ENCODE measurements at places on chromosomes 3 and 15.
A peak's percentile ranks its signal among the peaks of the same experiment; 100 is the strongest.

DNA sequence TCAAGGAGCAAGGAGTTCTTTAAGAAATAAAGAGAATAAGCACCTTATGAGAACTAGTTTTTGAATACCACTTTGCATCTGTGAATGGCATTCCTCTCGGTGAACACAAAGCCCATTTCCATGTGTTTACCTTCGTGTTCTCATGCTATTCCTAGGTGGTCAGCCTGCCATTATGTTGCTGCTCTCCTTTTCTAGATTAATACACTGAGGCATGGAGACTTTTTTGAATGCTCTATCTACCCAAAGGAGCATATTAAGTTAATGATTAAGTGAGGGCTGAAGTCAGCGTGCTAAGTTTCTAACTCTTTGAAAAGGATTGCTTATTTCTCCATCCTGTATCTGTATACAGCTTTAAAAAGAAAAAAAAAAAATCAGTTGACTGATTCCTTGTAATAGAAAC, 394.5 kb downstream of the MECOM start:
- DNase-seq, result no peak

GRCh38 chr3:58521917-58522631, 14.9 kb downstream of the ACOX2 start:
- DNase-seq, result no peak

DNA sequence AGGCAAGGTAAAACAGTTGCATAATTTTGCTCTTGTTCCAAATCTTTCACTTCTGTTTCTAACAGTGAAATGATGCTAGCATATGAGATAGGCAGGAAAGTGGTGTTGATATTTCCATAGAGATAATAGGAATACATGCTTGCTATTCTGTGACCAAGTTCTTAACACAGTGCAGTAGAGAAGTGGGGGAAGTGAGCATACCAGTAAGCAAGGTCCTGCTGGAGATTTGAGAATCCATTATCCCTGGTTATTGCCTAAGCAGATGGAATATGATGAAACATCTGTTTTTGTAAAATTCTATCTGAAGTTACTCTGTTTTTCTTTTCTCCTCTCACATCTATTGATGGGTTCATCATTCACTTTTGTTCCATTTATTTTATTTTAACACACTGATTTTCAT, 28.7 kb downstream of the USP8 start:
- DNase-seq, result no peak

- DNase-seq, result no peak
Observed at GRCh38 chr3:41329881-41330280, 130.6 kb downstream of the CTNNB1 start.

- no peak for DNase-seq
Observed at GRCh38 chr3:45269952-45270351, 43.9 kb upstream of the TMEM158 start.

DNA sequence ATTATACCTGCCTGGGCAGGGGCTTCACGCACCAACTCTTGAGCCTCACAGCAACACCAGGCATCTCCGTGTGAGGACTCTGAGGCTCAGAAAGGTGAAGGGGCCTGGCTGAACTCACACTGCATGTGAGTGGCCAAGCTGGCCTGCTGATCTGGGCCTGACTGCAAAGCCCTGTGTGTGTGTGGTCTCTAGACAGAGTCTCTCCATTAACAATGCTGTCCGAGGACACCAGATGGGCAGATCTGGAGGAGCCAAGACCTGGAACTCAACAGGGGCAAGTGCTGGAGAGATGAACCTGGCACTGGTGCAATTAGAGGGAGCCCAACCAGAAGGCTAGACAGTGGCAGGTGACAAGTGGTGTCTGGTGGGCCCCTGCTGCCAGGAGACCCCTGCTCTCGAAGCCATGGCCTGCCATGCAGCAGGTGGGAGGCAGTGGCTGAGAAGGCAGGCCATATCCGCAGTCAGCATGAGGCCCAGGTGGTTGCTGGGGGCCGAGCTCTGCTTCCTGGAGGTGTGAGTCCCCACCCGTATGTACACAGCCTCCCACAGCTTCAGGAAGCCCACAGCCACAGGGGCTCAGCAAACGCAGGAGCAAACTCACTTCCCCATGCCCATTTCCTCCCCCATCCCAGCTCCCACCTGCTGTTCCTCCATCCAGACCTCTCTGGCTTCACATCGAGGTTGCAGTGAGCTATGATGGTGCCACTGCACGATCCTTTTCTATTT, 39.0 kb downstream of the CYP11A1 start:
- DNase-seq, result no peak

- DNase-seq, result no peak
Observed at GRCh38 chr15:36507458-36507857, 72.0 kb upstream of the CDIN1 start.

DNA sequence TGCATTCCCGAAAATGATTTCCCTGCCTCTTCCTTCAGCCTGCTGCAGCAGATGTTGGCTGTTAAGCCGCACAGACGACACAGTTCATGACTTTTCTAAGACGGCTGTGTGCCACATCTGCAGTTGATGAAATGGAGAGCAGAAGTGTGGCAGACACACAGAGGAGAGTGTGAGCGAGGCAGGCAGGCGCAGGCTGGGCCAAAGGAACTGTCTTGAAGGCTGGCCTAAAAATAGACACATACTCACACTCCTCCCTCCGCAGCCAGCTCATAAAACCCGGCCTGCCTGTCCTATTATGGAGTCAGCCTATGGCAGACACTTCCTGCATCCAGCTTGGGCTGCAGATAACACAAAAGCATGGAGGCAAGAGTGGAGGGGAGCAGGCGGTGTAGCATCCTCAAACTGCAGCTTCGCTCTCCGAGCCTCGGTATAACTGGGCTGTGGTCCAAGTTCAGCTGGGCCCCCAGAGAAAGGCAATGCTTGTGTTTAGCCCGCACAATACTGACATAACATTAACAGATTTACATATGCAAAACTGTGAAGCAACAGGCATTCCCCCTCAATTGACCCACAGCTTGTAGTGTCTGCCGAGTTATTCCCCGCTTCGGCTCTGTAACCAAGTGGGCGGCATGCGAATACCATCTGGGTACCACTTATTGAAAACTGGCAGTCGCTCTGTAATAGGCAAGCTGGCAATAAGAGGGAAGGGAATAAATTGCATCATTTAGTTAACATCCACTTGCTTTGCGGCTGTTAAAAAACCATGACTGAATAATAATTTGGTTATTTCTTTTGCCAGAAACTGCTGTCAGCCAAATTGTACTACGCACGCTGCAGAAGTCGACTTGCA, 40.8 kb downstream of the FOXP1 start:
- no peak for DNase-seq

GRCh38 chr3:126556637-126557414, 1.9 kb downstream of the C3orf22 start:
- no peak for DNase-seq

DNA sequence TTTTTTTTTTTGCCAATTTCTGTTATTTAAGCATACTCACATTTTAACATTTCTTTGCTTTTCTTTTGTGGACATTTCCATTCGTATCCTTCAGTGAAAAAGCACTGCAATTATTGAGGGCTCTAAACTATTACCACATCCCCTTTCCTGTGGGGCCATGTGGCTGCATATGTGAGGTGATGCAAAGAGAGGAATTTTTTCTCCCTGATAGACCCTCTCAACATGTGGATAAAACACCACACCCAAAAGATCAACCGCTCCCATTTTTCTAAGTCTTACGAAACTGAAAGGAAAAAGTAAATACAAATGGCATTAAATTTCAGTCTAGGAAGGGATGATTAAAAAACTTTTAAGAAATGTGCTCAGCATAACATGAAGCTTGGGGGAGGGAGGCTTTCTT, 68.8 kb downstream of the DNAJC13 start:
- no peak for DNase-seq

GRCh38 chr3:125552401-125552800, 32.4 kb upstream of the SNX4 start:
- no peak for DNase-seq

DNA sequence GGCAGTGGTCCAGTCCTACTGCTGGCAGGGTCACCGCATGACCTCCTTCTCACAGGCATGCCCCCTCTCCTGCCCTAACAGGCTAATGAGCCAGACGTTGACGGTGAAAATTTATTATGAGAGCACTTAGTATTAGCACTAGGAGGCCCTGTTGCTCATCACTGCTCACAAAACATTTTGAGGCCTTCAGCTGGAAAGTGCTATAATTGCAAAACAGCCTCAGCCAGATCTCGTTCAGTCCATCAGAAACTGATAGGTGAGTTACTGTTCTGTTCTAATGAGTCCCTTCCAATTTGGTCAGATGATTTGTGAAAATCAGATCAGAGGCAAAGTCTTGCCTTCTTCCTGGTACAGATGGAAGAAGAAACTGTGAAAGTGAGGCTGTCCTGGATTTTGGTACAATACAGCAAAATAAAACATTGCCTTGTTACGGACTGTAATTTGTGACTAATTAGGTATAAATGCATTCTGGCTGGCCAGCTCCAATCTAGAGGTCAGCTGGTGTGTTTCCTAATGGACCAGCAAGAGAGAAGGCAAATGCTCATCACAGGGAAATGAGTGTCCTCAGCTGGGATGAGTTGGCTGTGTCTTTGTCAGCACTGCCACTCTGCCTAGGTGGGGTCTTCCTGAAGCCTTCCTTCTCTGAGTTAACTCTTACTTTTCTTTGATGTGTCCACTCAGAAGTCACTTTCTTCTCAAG, 316.8 kb downstream of the CHST2 start:
- DNase-seq, result no peak

DNA sequence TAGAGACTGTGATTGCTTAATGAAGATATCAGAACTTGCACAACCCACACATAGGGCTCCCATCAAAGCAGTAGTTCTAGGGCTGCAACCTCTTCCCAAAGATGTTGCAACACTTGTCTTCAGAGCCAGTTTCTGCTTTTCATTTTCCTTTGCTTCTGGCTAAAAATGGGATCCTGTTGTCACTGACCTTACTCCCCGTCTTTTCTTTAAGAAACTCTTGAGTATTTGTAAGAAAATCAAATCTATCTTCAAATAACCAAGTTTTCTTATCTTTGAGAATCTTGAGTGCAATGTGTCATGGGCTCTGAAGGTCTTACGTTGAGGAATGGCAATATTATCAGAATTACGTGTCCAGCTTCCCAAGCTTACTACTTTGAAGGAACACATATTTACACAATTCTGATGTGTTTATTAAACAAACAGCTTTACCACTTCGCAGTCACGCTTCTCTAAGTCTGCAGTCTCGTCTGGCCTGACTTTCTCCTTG, 24.1 kb downstream of the CACNA1D start:
- no peak for DNase-seq

GRCh38 chr3:12990781-12991480, 82.3 kb downstream of the IQSEC1 start:
- DNase-seq, result no peak

GRCh38 chr3:138687236-138687635, 78.7 kb downstream of the FAIM start:
- DNase-seq, result no peak

DNA sequence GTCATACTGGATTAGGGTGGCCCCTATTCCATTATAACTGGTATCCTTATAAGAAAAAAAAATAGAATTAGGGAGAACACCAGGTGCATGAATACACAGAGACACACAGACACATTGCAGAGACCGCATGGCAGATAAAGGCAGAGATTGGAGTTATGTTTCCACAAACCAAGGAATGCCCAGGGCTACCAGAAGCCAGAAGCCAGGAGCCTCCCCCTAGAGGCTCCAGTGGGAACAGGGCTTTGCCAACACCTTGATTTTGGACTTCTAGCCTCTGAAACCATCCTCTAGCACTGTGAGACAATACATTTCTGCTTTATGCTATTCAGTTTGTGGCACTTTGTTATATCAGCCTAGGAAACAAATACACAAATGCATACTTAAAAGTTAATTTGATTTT, 10.4 kb downstream of the GOLM2 start:
- DNase-seq, result no peak

DNA sequence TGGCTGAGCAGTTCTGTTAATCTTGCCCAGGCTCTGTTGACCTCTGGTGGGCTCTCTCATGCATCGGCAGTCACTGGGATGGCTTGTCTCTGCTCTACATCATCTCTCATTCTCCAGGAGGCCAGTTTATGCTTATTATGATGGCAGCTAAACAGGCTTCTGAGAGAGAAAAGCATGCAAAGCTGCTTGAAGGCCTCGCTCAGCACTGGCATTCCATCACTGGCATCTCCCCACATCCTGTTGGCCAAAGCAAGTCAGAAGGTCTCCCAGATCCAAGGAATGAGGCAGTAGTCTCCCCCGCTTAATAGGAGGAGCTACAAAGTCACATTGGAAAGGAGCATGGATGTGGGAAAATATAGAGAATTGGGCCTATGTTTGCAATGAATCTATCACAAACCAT, 212.6 kb downstream of the ZNF621 start:
- DNase-seq, result no peak

- no peak for DNase-seq
Observed at GRCh38 chr3:118036215-118036614, 998.4 kb downstream of the IGSF11 start.

DNA sequence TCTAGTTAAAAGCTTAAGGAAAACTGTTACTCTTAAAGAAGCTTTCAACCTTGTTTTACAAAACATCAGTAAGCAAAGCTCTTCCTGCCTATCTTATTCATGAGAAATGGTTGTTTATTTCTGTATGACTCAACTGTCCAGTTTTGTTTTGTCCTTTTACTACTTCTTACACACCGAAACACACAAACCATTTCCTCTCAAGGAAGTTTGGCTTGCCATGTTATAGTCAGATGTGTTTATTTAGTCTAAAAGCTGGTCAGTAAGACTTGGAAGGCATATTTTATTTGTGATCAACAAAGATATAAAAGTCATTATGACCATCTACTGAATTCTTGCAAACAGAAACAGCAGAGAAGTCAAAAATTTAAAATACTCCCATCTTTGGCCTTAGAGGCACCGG, 53.2 kb upstream of the RBSN start:
- DNase-seq, result no peak

GRCh38 chr3:59660852-59661625, 611.2 kb upstream of the CFAP20DC start:
- DNase-seq, result no peak

- DNase-seq, result no peak
Observed at GRCh38 chr3:14608298-14608697, 43.3 kb upstream of the CCDC174 start.

- no peak for DNase-seq
Observed at GRCh38 chr3:196951371-196951770, 9.0 kb upstream of the NCBP2 start.

GRCh38 chr3:184186184-184186901, at the start of gene ABCF3:
TSS of gene ABCF3 (plus strand) at chr3:184186199. CDS start at chr3:184186208, 9 bp downstream.
- no peak for DNase-seq

GRCh38 chr3:126925411-126926171, 57.3 kb upstream of the PLXNA1 start:
- no peak for DNase-seq

- DNase-seq, result no peak
Observed at GRCh38 chr3:156201411-156202405, 81.3 kb downstream of the KCNAB1 start.

- peak; percentile 5 for DNase-seq
Observed at GRCh38 chr3:155744010-155744625, 753 bp downstream of the PLCH1 start.

GRCh38 chr15:79962178-79962577, 8.8 kb downstream of the BCL2A1 start:
- no peak for DNase-seq

DNA sequence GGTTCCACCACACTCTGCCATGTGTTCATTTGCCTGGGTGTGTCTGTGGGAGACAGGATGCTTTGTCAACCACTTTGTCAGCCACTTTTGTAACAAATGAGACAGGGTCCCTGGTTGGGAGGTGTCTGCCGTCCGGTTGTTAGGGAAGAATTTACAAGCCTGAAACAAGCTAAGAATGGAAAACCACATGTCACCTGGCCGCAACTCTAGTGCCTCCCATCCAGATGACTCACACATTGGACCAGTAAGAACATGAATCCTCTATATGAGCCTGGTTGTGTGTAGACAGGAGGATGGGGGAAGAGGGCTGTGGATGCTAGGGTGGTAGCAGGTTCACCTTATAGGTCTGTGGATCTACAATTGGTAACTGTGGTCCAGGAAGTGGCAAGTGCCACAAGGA, 335.3 kb downstream of the CLSTN2 start:
- no peak for DNase-seq

Measured in stimulated activated CD4-positive, alpha-beta T cell treated with anti-CD3 and anti-CD28 coated beads, Interleukin-1b, Interleukin-23, amount 100 ng/mL, for 4 hours (primary cell).